ENCODE measurements at places on chromosomes 2 and 18.

- no peak for DNase-seq
These were observed 804.4 kb upstream of the CELF4 start for GRCh38 chr18:38369772-38370690.

DNA sequence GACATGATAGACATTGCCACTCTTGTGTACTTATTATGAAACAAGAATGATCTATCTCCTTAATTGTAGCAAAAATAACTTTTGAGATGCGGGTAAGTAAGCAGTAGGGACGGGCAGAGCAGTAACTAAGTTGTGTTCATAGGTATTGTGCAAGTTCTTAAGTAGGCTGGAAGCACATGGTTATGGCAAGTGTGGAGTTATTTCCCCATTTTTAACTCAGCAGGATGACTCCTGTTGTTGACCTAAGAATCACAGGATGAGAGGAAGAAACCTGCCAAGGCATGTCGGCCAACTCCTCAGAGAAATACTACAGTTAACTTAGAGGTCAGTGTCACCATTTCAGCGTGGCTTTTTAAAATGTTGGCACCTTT lies 51.1 kb upstream of the FN1 start:
- DNase-seq: no peak

- no peak for DNase-seq
These were observed 40.1 kb downstream of the KCTD18 start for GRCh38 chr2:200469708-200470211.

GRCh38 chr2:225310745-225311144 lies 88.8 kb upstream of the NYAP2 start:
- no peak for DNase-seq

DNA sequence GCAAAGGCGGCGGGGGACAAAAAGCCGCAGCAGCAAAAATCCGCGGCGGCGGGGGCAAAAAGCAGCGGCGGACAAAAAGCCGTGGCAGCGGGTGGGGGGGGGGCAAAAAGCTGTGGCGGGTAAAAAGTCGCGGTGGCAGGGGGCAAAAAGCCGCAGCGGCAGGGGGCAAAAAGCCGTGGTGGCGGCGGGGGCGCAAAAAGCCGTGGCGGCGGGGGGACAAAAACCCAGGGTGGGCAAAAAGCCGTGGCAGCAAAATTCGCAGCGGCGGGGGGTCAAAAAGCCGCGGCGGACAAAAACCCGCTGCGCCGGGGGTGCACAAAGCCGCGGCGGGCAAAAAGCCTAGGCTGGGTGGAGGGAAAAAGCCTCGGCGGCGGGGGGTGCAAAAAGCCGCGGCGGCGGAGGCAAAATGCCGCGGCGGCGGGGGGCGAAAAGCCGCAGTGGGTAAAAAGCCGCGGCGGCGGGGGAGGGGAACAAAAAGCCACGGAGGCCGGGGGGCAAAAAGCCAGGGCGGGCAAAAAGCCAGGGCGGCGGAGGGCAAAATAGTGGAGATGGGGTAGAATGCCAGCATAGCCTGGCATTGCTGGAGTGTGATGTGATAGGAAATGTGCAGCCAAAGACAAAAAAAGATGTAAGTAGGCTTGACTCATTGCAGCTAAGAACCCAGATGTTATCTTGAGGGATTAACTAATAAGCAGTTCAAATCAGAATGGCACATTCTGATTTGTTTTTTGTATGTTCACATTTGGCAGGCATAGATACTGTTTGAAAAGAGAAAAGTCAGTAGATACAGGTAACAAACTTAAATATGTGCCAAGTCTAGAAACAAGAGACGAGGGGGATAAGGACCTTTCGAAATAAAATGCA lies 1076.3 kb downstream of the RPIA start:
- DNase-seq: no peak

GRCh38 chr18:54440292-54440691 lies 82.6 kb downstream of the C18orf54 start:
- no peak for DNase-seq

DNA sequence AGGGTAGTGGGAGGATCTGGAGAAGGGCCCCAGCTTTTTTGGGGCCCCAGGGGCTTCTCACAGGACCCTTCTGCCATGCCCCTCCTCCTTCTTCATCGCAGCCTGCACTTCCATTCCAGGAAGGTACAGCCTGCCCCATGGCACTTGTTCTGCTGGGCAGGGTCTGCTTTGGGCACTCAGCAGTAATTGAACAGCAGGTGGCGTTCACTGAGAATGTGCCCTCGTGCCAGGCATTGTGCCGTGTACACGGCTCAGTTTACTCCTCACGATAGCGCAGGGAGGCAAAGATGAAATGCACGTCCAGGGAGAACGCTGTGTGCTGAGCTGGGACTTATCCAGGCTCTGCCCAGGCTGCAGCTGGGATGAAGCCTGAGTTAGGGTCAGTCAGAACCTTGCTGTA lies 54.8 kb upstream of the ASB18 start:
- no peak for DNase-seq

GRCh38 chr2:3738454-3738853 lies 35.1 kb downstream of the DCDC2C start:
- peak; percentile 5 for DNase-seq

- peak; percentile 16 for DNase-seq
These were observed 18.7 kb downstream of the SMIM21 start for GRCh38 chr18:75408554-75409506.

GRCh38 chr2:166609183-166609959 lies 115.3 kb upstream of the SCN7A start:
- DNase-seq: no peak

DNA sequence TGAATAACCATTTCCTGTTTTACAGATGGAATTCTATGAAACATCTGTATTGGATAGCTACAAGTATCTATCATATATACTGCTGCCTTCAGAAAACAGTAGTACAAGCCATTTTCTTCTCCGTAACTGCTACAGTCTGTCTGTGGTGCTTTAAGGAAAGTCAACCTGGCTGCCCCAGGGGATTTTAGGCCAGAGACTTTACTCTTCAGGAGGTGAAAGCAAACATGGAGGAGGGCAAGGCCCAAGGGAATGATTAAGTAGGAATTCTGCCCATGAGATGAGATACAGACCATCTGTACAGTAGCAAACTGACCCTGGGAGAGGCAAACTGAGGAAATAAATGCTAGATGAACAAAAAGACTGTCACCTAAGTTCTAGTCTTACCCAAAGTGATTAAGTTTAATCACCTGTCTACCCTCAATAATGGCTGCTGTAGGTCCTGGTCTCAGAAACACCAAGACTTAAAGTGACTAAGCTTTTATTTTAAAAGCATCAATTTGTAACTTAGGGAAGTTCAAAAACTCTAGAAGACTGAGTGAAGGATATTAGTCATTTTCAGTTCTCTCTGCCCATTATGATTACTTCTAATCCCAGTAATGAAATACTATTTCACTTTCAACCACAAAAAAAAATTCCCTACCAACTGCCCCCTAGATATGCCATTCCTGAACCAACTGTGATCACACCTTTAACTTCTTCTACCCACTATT lies 14.8 kb downstream of the MBD2 start:
- DNase-seq: no peak

GRCh38 chr2:150431561-150432311 lies 55.7 kb downstream of the RND3 start:
- DNase-seq: no peak

GRCh38 chr18:53070788-53071187 lies 730.8 kb downstream of the DCC start:
- no peak for DNase-seq

DNA sequence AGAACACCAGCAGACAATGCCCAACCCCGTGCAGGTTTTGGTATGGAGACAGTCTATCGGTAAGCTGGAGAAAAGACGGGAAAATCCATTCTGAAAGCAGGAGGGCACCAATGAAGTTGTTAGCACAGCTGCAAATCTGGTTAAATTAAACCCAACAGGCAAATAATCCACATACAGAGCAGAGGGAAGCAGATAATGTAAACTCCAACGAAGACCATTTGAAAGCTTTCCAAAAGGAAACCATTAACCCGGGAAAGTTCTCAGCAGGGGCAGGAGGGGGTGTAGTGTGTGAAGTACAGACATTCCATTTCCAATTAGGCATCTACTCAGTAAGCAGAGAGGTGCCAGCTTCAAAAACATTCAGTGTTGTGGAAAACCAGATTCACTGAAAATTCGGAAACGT lies 10.3 kb downstream of the EDAR start:
- DNase-seq: no peak

DNA sequence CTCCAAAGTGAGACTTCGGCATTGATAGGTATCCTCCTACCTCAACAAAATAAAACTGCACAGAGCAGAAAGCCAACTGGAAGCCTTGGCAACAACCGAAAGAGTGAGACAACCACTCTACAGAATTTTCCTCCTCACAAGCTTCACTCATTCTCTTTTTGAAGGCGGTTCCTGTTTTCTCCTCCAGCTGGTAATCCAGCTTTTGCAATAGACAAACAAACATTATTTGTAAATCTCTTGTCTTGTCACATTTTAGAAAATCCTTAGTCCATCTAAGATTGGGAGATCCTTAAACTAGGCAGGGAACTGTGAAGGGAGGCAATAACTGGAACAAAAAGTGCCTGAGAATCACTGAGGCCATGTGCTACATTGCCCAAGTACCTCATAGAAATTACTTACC lies 332.4 kb downstream of the BCL11A start:
- no peak for DNase-seq
